ENCODE measurements at places on chromosomes 12 and 14. TPM values are rescaled to one million over a fixed set of nuclear protein-coding genes. Genes with fewer than 3 reads are reported as not detected.

GYS2 gene
- not detected for total RNA-seq

NRIP2 gene
- total RNA-seq: not detected

GPR137C gene
- 0.35 TPM for total RNA-seq

POTEG gene
- total RNA-seq: not detected

EPYC gene
- total RNA-seq: not detected

- no peak for DNase-seq
These were observed 32.6 kb downstream of the SLC41A2 start for GRCh38 chr12:104925501-104925900.

GRCh38 chr14:68145036-68145435, 325.5 kb downstream of the RAD51B start:
- DNase-seq: peak; percentile 91

- peak; percentile 36 for DNase-seq
These were observed 405.4 kb upstream of the MIS18BP1 start for GRCh38 chr14:45658226-45658916.

DNA sequence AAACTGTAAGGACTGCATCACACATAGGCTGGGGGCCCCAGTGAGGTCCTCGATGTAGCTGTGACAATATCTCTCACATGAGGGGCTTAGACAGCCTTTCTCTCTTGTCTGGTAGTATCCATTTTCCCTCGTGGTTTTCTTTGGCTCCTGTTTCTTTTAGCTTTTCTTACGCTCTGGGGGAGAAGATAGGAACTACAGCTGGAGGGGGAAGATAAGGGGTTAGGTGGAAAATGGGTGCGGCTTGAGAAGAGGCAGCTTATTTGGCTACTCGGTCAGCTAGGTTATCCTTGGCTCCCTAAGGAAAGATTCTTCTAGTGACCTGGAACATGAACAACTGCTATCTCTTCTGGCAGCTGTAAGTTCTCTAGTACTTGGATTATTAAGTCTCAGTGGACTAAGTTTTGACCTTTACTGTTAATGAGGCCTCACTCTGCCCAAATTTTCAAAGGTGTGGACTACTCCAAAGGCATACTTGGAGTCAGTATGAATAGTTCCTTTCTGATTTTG, 28.7 kb upstream of the CPNE8 start:
- DNase-seq: no peak

GRCh38 chr12:40156021-40156764, 50.3 kb upstream of the SLC2A13 start:
- DNase-seq: no peak

DNA sequence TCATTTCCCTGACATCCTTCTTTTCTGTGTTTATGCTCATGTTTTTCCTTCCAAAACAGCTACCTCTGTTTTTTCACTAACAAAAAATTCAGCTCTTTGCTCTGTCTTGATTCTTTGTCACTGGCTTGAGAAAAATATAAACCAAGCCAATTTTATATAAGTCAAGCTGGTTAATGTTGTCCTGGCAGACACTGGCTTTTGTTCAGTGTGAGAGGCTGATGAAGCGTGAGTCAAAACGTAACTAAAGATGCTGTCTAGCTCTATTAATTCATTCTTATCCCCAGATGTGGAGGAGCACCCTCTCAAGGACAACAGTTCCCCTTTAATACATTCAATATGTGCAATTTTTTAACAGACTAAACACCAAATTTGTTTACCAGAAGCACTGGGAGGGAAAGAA, 15.8 kb downstream of the TSPAN8 start:
- DNase-seq: no peak

DNA sequence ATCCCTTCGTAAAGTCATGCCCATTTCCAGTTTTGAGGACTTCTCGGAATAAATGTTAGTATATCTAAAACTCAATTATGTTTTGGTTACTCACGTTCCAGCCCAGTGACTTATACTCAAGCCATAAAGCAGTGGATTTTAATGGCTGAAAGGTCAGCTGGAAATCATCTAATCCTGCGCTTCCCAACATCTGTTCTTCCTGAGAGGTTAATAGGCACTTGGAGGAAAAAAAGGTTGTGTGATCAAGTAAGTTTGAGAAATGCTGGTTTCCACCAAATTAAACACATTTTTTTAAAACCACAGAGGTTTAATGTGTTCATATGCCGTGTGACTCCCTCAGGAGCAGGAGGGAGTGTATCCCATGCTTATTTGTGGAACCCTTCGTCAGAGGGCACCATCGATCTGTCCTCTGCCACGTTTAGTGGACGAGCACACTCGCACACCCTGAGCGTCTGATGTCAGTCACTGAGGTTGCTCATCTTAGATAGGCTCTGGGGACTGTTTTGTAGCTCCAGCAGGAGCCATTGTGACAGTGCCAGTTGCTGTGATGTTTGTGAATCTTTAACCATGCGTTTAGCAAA, 41.4 kb downstream of the FBXL14 start:
- peak; percentile 33 for DNase-seq

DNA sequence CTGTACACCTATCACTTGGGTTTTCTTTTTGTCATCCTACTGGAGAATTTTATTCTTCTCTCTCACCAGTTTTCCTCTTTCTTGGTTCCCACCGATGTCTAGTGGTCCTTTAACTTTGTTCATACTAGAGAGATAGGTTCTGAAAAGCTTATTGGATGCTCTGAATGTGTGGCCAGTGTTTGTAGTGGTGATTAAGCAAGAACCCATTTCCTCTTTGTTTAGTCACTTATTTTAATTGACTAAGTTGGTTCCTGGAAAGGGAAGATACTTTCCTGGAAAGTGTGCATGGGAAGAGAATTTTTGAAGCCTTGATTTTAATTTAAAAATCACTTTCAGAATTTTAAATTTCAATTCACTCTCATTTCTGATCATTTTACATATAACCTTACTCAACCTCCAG, 127.2 kb downstream of the OTOGL start:
- peak; percentile 88 for DNase-seq

DNA sequence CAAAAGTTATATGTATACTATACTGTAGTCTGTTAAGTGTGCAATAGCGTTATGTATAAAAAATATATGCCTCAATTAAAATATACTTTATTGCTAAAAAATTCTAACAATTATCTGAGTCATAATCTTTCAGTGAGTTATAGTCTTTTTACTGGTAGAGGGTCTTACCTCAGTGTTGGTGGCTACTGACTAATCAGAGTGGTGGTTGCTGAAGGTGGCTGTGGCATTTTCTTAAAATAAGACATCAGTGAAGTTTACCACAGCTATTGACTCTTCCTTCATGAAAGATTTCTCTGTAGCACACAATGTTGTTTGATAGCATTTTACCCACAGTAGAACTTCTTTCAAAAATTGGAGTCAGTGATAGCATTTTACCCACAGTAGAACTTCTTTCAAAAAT, 23.4 kb downstream of the POLR3B start:
- no peak for DNase-seq

- peak; percentile 82 for DNase-seq
These were observed at the start of gene BDKRB2 for GRCh38 chr14:96204151-96205058. BDKRB2 (plus strand) TSS chr14:96204839; CDS start chr14:96237108, 32,269 bp downstream.

DNA sequence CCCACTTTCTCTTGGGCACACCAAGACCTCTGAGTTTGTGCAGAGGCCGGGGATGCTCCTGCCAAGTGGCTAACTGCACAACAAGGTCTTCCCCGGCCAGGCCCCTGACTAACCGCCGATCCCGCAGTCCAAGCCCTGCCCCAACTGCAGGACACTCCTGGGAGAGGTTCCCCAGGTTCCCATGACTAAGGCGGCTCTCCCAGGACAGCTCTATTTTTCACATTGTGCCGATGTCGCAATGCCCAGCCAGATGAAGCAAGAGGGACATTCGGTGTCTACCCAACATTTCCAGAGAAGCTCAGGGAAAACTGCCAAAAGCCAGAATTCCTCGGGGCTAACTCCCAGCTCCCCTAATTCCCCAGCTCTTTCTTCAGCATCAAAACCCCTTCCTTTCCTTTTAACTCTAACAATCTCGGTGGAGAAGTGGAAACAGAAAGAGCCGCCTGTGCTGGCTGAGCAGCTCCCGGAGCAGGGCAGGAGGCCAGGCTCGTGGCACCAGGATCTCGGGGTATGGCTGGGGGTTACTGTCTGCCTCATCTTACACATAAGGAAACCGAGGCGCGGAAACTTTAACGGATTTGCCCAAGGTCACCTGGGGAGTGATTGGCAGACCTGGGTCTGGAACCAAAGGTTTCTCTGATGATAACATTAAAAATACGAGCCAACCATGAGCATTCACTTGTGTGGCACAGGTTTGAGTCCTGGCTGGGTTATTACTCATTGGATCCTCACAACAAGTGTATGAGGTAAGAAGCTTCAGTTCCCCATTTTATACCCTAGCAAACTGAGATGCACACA, 318.2 kb downstream of the BCL11B start:
- DNase-seq: peak; percentile 41

Measured in renal cortical epithelial cell (primary cell).